ENCODE measurements at places on chromosomes 2 and 18.

- peak; percentile 93 for DNase-seq
These were observed 112.3 kb downstream of the BCL2 start for GRCh38 chr18:63207143-63207790.

DNA sequence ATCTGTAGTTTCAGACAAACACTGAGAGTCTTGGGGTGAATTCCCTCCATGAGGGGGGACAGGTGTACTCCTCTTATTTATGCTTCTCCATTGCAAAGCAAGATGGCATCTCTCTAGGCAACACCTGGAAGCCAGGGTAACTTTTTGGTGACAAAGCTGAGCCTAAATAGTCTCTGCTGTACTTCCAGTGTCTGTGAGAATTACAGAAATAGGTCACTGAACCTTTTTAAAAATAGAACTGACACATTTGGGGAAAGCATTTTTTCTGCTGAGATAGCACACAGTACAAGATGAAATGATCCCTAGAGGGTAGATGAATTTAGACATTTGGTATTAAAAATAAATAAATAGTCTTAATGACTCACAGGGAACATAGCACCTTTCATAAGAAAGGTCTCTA lies 71.7 kb upstream of the SP3 start:
- no peak for DNase-seq

DNA sequence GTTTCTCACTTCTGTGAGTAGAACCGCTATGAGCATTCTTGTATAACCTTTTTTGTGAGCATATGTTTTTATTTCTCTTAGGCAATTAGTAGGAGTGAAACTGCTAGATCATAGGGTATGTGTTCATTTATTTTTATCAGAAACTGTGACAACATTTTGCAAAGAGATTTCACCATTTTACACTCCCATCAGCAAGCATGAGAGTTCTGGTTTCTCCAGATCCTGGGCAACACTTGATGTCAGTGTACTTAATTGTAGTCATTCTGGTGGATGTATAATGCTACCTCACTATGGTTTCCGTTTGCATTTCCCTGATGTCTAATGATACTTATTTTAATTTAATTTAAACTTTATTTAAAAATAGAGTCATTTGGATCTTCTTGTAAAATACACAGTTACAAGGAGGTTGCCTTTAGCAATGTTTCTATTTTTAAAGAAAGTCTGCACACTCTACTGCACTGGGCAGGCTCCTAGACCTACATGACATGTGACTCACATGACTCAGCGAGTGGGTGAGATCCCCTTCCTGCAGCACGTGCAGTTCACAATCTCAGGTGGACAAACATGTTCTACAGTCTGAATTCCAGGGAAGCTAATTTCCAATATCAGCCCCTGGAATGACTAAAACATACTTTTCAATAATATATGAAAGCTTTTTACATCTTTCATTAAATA lies 127.0 kb upstream of the BCL2L11 start:
- peak; percentile 18 for DNase-seq

- no peak for DNase-seq
These were observed 277.5 kb downstream of the PRKCE start for GRCh38 chr2:45928946-45929345.

- no peak for DNase-seq
These were observed 12.0 kb upstream of the DDX1 start for GRCh38 chr2:15579641-15580040.

DNA sequence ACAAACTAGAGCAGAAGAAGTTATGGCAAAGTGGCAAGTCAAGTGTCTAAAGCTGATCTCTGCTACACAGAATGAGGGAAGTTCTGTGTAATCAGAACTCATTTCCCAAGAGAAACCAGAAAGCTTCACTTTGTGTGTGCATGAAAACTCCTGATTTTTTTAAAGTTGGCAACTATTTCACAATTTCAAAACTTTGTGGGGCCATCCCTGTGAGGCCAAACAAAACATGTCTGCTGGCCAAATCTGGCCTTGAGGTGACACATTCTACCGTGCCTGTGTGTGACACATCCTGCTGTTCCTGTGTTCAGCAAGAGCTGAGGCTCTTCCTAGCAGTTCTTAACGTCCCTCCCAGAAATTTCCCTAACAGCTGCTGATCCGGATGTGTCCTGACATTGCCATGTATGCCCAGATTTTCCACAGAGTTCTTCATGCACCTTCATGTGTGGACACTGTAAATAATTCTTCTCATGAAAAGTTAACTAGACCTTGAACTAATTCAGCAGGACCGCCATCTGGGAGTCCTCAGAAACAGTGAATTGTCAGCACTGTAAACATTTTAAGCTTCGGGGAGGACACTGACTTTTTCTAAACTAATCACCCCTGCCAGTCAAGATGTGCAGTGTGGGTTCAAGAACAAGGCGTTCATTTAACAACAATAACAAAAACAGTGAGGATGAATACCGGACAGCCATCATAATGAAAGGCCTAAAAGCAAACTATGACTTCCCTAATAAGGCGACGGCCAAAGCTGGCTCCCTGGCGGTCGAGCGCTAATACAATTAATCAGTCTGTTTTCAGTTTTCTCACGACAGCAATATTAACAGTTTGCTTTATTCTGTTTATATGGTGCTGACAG lies 99.0 kb downstream of the PLEKHM3 start:
- peak; percentile 58 for DNase-seq

DNA sequence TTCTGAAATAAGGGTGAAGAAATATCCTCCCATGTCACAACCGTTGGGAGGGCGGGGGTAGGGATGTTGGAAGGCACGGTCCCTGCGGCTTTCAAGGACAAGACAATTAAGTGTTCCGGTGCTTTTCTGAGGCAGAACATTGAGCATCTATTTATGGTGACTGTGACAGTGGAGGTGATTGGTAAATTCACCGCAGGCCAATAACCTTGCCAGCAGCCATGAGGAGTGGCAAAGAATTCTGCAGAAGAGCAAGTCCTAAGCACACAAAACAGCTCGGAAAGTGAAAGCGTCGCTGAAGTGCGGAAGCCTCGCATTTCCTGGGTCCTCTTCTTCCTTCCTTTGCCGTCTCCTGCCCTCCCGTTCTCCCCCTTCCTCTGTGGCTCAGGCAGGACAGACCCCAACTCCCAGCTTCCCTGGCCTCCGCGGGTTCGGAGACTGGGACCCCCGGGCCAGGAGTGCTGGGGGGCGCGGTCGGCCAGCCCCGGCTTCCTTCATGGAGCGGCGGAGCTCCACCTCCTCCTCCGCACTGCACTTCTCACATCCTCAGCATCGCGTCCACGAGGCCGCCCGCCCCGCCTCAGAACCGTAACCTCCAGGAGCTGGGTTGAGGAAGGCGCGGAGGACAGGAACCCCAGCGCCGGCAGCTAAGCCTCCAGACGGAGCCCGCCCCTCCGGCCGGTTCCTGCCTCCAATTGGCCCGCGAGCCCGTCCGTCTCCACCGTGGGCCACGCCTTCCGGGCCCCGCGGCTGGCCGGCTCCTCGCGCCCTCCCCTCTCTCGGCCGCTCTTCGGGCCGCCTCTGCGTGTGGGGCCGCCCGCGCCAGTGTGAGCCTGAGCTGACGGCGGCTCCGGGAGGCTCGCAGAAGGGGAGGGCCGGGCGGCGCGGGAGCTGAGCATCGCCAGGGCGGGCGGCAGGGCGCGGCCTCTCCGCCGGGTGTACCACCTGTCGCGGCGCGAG lies at the start of gene ME2:
TSS of gene ME2 (plus strand) at position 774 of the 957 bp plus-strand sequence. CDS start 16,703 bp downstream, outside the sequence.
- peak; percentile 82 for DNase-seq

DNA sequence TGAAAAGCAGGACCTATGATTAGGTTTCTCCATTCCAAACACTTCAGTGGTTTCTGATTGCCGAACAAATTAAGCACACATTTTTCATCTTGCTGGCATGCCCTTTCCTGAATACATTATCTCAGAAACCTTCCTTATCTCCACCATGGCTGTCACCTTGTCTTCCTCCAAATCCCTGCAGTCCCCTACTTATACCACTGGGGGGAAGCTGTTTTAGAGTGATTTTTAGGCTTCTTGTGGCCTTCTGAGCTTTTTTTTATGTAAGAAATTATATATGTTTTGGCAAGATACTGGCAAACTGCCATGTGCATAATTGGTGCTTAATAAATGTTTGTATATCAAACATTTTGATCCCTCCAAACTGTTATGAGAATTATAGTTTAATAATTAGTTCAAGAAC lies 229.2 kb downstream of the MYT1L start:
- no peak for DNase-seq

- DNase-seq, result no peak
These were observed 15.7 kb downstream of the COPS8 start for GRCh38 chr2:237101118-237101979.

DNA sequence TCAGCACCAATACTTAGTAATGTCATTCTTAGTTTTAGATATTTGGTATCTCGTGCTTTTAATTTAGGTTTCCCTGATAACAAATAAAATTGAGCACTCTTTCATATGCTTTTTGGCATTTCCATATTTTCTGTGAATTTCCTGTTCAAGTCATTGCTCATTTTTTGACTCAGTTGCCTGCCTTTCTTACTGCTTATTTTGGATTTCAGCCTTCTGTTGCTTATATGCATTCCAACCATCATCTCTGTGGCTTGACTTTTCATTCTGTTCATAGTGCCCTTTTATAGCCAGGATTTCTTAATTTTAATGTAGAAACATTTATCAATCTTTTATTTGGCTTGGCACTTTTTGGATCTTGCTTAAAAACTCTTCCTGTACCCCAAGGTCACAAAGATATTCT lies 14.5 kb upstream of the KIF3C start:
- no peak for DNase-seq

- peak; percentile 80 for DNase-seq
These were observed 19.8 kb downstream of the EVX2 start for GRCh38 chr2:176063958-176064357.

DNA sequence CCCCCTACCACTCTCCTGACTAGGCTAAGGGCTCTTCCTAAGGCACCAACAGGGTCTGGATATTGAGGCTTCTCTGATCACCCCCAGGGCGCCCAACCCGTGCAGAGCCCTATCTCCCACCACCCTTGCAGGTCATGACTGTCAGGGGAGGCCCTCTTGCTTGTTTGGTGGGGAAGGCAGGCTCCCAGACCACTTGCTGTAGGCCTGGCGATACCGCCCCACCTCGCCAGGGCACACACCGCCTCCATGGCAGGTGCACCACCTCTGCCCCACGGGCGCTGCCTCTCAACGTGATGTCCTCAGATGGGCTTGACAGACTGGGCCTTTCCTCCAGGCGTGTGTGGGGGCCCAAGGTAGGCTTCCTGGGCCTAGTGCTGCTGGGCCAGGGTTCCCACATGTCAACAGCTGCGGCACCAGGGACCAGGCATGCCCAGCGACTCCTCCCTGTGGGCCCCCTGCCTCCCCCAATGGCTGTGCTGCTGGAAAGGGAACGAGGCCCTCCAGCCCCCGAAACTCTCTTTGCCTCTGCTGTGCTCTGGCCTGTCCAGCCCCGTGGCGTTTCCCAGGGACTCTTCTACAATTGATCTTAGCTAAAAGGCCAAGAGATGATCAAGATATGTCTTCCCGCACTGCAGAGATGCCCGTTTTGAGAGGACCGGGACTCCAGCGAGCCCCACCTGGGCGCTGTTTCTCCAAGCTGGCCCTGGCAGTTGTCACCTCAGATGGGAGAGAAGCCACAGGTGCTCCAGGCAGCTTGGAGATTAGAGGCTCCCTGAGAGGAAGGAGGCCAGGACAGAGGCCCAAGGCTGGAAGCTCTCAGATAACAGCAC lies 7.5 kb downstream of the NPPC start:
- no peak for DNase-seq
